Activated gamma-delta T cell treated with Interleukin-2 at 50 U/mL for 16 hours (primary cell): ENCODE measurements at places on chromosomes 6 and 20.

- no peak for DNase-seq
Measured at GRCh38 chr20:10385850-10386544, 48.0 kb downstream of the MKKS start.

GRCh38 chr6:144544266-144544830 is 259.2 kb downstream of the UTRN start:
- DNase-seq, result no peak

- no peak for DNase-seq
Measured at GRCh38 chr6:39886871-39887270, 47.4 kb downstream of the MOCS1 start.

DNA sequence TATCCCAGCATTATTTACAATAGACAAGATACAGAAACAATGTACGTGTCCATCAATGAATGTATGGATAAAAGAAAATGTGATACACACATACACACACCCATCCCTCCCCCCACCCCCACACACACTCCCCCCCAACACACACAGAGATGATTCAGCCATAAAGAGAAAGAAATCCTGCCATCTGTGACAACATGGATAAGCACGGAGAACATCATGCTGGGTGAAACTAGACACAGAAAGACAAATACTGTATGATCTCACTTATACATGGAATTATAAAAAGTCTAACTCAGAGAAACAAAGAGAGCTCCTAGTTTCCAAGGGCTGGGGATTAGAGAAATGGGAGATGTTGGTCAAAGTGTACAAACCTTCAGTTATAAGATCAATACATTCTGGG is 104.8 kb upstream of the LY86 start:
- DNase-seq, result no peak

DNA sequence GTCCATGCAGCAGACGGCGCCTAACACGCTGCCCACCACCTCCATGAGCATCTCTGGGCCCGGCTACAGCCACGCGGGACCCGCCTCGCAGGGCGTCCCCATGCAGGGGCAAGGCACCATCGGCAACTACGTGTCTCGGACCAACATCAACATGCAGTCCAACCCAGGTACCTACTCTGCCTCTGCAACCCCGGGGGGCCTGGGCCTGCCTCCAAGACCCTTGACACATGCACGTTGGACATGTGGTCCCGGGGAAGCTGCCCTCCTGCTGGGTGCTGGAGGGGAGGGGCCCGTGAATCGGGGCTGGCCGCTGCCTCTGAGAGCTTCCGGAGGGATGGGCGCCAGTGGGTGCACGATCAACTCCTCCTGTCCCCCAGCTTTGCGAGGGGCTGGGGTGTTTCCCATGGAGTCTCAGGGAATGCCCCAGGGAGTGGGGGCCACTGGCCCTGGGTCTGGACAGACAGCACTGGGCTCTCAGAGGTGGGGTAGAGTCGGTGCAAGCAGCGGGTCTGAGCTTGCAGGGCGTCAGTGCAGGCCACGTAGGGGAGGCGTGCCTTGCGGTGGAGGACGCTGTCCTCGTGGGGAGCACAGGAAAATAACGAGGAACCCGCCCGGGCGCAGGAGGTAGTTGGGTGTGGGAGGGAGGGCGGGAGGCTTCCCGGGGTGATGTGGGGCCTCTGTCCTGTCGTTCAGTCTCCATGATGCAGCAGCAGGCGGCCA is 19.4 kb downstream of the SS18L1 start:
- no peak for DNase-seq

DNA sequence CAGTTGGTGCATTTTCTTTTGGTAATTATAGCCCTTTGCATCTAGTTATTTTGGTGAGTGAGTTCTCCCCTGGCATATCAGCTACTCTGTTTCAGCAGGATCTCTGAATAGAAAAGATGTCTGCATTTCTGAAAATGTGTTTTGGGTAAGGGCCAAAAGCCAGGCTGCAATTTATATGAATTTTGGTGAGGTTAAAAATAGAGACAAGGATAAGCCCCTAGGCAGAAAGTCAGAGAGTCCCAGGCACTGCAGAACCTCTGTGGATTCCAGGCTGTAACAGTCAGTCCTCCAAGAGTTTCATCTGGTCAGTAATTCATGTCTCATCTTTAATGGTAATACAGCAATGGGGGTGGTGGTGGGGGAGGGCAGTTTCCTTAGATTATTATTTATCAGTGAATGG is 53.0 kb downstream of the HDGFL1 start:
- DNase-seq, result no peak

- DNase-seq, result no peak
Measured at GRCh38 chr6:451336-451735, 59.8 kb downstream of the IRF4 start.

- no peak for DNase-seq
Measured at GRCh38 chr6:37495244-37495934, 4.3 kb downstream of the CCDC167 start.

DNA sequence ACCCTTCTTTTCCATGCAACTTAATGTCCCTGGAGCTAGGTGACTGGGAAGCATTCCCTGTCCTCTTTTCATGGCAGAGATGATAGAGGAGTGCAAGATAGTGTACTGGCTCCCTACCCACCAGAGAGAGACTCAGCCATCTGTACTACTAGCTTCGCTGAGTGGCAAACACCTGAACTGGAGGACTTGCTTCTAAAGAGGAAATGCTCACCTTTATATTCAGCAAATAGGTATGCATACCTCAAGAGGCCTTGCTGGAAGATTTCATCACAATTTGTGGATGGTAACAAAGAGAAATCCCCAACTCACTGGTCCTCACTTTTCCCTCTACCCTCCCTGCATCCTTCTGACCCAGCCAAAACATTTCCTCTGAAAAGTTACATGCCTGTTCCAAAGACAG is 124.1 kb downstream of the FOXA2 start:
- no peak for DNase-seq

GRCh38 chr6:18241208-18242038 is 22.9 kb downstream of the DEK start:
- no peak for DNase-seq

DNA sequence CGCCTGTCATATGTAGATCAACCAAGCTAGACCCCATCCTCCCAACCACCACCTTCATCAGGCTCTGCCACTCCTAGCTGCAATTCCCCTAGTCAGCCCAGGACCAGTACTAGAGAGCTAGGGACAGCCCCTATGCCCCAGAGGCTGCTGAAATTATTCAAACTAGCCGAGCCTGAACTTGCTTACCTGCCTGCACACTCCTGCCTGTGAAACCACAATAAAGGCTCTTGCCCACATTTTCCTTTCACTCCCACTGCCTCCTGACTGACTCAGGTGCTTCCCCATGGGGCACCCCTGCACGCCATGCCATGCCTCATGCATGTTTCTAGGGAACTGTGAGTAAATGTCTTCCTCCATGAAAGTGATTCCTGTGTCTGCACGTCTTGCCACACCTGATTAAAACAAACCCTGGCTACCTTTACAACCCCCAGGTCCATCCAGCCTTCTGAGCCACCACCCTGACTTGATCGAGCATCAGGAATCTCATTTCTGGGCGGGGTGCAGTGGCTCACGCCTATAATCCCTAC is 66.5 kb upstream of the IER3 start:
- no peak for DNase-seq

GRCh38 chr6:133893946-133894345 is 5.0 kb downstream of the TCF21 start:
- DNase-seq, result no peak

GRCh38 chr6:16124198-16125180 is 4.4 kb upstream of the MYLIP start:
- no peak for DNase-seq

- DNase-seq, result no peak
Measured at GRCh38 chr6:30889921-30890645, 5.8 kb downstream of the DDR1 start.

DNA sequence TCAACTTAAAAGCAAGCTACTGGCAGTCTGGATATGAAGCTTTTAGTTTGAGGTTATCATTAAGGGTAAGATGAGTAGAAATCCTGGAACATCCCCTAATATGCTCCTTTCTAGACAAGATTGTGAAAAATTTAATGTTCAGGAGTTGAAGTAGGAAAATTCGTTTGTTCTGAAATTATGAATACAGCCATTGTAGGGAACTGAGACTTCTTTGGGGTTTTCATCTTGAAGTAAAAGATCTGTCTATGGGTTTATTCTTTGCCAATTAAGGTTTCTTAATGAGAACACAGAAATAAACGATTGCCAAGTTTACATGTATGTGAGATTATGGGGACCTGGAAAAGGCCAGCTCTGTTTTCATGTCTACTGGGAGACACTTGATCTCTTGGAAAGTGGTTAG is 225.6 kb upstream of the MOCS1 start:
- no peak for DNase-seq

GRCh38 chr6:38867726-38868125 is 152.6 kb downstream of the DNAH8 start:
- no peak for DNase-seq

- no peak for DNase-seq
Measured at GRCh38 chr6:81806793-81807565, 54.5 kb upstream of the TENT5A start.

DNA sequence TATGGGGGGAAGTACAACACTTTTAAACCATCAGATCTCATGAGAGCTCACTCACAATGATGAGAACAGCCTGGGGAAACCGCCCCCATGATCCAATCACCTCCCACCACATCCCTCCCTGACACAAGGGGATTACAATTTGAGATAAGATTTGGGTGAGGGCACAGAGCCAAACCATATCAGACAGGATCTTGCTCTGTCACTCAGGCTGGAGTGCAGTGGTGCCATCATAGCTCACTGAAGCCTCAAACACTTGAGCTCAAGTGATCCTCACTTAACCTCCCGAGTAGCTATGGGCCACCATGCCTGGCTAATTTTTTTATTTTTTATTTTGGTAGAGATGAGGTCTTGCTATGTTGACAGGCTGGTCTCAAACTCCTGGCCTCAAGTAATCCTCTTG is 5.1 kb upstream of the IYD start:
- no peak for DNase-seq

DNA sequence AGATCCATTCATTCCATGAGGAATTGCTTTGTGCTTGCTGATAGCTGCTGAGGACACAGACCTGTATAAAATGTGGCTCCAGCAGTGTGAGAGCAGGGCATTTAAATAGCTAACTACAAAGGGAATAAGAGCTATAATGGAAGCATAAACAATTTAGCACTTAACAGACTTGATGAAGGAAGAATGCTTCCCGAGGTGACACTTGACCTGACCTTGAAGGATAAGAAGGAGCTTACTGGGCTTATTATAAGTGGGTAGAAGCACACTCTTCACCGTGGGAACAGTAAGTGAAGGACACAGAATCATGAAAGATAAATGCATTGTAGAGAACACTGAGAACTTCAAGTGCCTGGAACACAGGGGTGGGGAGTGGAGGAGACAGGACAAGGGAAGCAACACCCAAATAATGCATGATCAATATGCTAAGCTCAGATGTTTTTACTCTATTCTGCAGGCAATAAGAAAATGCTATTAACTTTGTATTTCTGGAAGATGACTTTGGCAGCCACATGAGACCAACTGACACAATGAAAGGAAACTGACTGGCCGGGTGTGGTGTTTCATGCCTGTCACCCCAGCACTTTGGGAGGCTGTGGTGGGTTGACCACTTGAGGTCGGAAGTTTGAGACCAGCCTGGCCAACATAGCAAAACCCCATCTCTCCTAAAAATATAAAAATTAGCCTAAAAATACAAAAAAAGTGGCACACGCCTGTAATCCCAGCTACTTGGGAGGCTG is 84.2 kb downstream of the EPB41L2 start:
- DNase-seq, result no peak

GRCh38 chr20:63319164-63320040 is 26.4 kb downstream of the COL20A1 start:
- DNase-seq, result no peak

DNA sequence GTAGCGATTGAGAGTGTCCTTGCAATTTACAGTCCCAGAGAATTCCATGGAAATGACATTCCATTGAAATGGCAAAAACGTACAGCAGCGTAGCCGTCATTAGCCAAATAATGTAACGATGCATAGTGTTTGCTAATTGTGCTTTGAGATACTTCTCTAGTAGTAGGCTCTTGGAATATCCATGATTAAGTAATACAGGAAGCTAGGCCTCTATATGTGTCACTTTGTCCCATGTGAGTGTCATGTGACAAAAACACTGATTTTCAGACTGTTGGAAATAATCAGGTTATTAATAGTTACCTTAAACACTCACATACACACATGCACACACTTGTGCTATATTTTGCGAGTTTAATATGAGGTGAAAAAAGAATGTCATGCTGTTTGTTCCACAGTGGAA is 35.2 kb downstream of the SLX4IP start:
- DNase-seq, result no peak

DNA sequence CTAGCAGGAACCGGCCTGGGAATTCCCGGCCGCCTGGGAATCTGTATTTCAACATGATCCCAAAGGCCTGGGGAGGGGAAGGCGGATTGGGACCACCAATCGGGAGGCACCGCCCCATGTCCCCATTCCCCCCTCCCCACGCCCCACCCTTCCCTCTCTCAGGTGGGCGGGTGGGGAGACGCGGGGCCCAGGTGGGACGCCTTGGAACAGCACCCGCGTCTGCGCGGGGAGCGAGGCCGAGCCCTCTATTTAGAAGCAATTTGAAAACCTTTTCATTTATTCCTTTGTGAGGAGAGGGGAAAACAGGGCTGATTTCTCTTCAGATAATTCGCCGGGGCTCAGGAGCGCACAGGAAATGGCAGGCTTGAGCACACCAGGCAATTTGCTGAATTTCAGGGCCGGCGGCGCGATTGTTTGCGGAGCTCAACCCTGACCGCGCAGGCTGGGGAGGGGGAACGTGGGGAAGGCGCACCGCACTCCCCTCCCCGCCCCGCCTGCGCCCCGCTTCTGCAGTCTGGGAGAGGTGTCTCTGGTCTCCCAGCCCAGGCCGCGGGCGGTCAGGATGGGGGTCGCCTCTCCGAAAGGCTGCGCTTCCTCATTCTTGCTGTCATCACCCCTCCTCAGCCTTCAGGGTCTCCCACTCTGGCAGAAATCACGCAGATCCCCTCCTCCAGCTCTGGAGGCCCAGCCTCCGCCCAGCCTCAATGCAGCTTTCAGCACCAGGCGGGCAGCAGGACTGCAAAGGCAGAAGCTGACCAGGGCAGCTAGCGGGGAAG is 170.0 kb downstream of the GRM4 start:
- DNase-seq, result no peak

GRCh38 chr6:2765896-2766766 is 938 bp downstream of the WRNIP1 start:
- peak; percentile 26 for DNase-seq

- DNase-seq, result no peak
Measured at GRCh38 chr6:116847227-116847626, 18.3 kb upstream of the GPRC6A start.

GRCh38 chr20:51126337-51126736 is 103.4 kb upstream of the KCNG1 start:
- no peak for DNase-seq
